OCI-M1 (cell line): ENCODE measurements at places on chromosomes 2 and 18.

GRCh38 chr2:186693446-186693832 lies 421 bp upstream of the FAM171B start:
- no peak for DNase-seq

- DNase-seq = no peak
Measured at GRCh38 chr18:48164116-48164515, 233.7 kb upstream of the SMAD2 start.

GRCh38 chr18:46477425-46478011 lies 179.5 kb downstream of the LOXHD1 start:
- no peak for DNase-seq

- no peak for DNase-seq
Measured at GRCh38 chr18:12305930-12306629, 2.0 kb upstream of the TUBB6 start.

- peak; percentile 50 for DNase-seq
Measured at GRCh38 chr2:212177724-212178123, 360.9 kb downstream of the ERBB4 start.

DNA sequence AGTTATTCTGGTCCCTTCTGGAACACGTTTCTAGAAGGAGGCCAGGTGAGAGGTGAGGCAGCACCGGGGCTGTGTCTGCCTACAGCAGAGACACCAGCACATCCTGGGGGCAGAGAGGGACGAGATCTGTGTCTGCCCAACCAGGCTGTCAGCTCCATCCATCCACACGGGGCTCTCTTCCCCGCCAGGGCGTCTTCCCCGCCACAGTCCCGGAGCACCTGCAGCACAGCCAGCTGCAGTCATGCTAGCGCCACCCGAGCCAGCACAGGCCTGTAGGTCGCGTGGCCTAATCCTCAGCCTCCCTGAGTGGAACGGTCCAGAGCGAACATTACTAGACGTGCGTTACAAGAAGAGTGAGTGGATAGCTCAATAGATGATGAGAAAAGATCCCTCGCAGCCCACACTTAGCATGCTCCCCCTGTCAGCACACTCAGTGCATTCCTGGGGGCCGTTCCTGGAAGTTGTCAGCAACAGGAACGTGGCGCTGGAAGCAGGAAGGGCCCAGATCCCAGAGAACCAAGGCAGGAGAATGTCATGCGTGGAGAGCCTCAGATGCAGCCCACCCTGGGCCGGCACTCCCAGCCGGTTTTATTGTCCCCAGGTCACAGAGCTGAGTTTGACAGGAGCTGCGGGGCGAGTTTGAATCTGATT lies 179.0 kb downstream of the TWIST2 start:
- DNase-seq = no peak

GRCh38 chr2:17540813-17541530 lies 476 bp downstream of the VSNL1 start:
- DNase-seq = no peak

DNA sequence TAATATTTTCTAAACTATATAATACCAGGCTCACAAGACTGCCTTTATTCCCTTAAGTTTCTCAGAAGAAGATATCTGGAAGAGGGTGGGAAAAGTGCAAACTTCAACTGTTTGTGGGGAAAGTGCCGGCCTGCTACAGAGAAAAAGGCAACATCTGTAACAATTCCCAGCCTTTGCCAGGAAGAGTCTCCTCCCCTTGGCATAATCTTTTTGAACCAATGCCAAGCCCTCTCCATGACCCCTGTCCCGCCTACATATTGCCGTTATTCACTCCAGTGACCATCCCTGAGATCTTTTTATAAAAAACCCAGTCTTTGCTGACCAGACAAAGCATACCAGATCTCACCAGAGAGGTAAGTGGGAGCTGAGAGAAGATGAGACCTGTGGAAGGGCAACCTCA lies at the start of gene REG3G:
Gene REG3G (plus strand): TSS at position 282 of the 400 bp plus-strand sequence. CDS start 392 bp downstream, outside the sequence.
- no peak for DNase-seq

DNA sequence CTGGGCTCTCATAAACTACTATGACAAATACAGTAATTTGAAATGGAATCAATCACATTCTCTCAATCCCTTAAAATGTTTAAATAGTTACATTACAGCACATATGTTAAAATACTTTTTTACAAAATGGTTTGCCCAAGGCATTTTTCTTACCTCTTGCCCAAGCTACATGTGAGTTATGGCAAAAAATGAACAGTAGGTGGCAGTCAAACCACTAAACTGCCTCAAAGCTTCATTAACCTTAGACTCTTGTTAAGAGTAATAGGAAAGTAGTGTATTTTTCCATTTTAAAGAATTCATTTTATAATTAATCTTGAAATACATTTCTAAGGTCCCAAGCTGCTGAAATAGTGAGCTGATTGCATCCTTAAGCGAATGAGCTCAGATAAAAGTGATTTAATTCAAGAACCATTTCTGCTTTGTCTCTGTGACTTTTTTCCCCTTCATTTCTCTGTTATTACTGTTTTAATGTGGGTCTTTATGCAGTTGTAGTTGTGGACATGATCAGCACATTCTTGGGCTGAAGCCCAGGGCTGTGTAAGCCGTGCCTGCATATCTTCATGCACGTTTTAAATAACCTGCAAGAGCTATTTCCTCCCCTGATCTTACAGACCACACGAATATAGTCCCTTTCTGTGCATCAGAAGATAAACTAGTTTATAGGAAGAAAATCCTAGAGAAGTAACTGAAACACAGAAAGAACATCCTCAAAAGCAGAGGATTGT lies 311.8 kb downstream of the LNPK start:
- peak; percentile 86 for DNase-seq

DNA sequence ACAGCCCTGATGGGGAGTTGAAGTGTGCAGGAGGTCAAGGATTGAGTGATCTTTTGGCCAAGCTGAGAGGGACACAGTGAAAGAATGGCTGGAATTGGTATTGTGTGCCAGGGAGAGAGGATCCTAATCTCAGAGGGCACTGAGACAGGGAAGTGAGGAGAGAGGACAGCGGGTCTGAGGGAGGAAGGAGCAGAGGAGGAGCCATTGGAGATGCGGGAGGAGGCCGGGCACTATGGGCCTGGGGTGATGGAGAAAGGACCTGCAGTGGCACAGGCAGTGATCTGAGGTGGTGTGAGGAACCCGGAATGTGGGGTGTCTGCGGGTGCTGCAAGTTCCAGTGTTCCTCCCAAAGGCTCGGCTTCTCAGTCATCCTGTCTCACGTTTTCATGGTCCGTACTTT lies 26.8 kb downstream of the RNF144A start:
- no peak for DNase-seq

DNA sequence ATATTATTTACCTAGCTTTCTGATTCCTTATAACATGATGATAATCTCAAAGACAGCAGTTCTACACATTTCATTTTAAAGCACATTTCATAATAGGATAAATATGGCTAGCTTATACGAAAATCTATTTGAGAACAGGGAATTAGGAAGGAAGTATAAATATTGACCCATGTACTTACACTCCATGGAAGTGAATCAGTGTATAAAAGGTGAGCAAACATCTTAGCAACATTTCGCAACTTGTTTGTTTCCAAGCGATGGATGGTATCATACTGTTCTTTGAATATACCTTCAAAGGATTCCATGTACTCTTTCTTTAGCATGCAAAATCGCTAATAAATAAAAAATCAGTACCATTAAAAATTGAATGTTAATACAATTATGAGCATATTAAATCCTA lies 53.1 kb downstream of the CWC22 start:
- DNase-seq = no peak

GRCh38 chr2:152541712-152542111 lies 175.5 kb downstream of the PRPF40A start:
- no peak for DNase-seq

GRCh38 chr2:223976635-223977226 lies 19.5 kb downstream of the MRPL44 start:
- DNase-seq = no peak

DNA sequence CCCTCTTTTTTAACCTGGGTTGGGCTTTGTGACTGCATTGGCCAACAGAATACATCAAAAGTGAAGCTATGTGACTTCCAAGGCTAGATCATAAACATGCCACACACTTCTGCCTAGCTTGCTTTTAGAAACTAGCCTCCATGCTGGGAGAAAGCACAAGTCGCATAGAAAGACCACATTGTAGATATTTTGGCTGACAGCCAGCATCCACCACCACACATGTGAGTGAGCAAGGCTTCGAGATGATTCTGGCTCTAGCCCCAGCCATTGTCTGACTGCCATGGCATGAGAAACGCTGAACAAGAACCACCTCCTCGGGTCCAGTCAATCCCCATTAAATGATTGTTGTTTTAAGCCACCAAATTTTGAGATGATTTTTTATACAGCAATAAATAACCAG lies 66.8 kb upstream of the STPG4 start:
- DNase-seq = peak; percentile 40

GRCh38 chr2:55010915-55011314 lies 39.3 kb downstream of the RTN4 start:
- peak; percentile 21 for DNase-seq

GRCh38 chr18:63604791-63605567 lies 17.8 kb downstream of the SERPINB13 start:
- no peak for DNase-seq

- no peak for DNase-seq
Measured at GRCh38 chr2:134976074-134976702, 57.6 kb downstream of the CCNT2 start.

- DNase-seq = no peak
Measured at GRCh38 chr2:45445037-45445436, 166.0 kb downstream of the SRBD1 start.
